ENCODE measurements at places on chromosomes 11 and 22.
A peak's percentile ranks its signal among the peaks of the same experiment; 100 is the strongest.

DNA sequence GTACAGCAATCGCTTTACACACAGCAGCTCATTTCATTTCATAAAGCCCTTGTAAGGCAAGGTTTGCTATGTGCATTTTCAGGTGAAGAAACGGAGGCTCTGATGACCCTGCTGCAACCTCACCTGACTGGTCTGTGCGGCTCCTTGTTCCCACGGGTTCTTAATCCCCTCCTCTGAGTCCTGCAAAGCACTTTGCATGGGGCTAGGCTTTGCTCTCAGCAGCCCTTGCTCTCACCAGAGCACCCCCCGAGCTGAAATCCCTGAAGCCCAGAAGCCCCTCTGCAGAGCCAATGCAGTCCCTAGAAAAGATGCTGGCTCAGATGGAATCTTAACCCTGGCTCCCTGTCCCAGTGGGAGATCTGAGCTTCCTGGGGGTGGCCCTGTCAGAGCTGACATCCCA, 11.0 kb upstream of the APOL6 start:
- no peak for DNase-seq

DNA sequence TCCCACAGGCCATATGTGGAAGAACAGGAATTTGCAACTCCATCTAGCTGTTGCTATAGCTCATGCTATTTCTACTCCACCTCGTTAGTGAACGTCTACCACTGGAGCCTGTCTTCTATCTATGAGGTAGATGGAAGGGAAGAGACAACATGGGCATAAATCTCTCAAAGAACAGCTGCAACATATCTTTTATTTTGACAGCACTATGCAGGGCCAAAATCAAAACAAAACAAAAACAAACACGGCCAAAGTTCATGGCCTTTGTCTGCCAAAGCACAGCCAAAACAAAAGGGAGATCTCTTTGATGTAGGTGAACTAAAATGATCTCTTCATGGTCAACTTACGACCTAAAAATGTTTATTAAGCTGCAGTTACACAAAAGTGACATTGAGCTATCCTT, 215.2 kb upstream of the MPPED2 start:
- no peak for DNase-seq

GRCh38 chr11:70851907-70852306, 400.5 kb downstream of the SHANK2 start:
- no peak for DNase-seq

- no peak for DNase-seq
Observed at GRCh38 chr22:43428521-43428920, 16.7 kb downstream of the MPPED1 start.

GRCh38 chr11:101336155-101336554, 206.5 kb upstream of the PGR start:
- no peak for DNase-seq

DNA sequence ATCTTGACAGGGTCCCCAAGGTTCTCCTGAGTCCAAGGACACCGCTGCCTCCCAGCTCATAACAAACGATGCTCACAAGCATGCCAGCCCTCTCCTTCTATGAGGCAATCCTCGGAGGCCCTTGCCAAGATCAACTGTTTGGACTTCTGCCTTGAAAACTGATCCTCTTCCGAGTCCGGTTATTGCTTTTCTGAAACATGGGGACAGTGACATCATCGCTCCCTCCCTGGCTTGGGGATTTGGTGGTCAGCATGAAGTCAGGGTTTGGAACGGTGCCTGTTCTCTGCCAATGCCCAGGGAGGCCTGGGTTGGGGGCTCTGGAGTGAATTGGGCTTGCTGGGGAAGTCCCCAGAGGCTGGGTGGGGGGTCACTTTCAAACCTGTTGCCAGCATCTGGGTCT, 149.3 kb downstream of the FBXO7 start:
- peak; percentile 88 for DNase-seq

DNA sequence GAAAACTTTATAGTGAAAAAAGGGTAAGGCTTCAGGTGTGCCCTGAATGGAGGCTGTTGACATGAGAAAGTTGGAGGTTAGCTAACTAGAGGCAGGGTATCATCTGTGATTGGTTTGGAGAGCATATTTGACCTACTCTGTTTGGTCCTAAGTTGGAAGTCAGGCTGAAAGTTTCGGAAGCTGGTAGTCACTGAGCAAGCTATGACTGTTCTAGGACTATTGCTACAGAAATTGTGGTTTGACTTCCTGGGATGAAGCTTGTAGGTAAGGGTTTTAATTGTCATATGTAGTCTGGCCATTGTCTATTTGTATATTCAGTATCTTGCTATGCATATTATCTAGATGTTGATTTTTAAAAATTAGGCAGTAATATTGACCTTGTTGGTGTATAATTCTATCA, 565.0 kb downstream of the TMEM135 start:
- DNase-seq = no peak
